ENCODE measurements at places on chromosomes 3 and 15.

DNA sequence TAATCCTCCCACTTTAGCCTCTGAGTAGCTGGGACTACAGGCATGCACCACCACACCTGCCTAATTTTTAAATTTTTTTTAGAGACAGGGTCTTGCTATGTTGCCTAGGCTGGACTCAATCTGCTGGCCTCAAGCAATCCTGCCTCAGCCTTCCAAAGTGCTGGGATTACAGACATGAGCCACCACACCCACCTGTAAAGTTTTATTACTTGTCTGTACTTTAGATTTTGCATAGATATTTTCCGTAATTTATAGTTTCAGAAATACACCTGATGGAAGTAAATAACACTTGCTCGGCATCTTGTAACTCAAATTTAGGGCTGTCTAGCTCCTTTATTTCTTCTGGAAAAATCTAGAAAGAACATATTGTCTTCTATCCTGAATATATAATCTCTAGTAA lies 5.8 kb downstream of the DZIP3 start:
- DNase-seq, result no peak

DNA sequence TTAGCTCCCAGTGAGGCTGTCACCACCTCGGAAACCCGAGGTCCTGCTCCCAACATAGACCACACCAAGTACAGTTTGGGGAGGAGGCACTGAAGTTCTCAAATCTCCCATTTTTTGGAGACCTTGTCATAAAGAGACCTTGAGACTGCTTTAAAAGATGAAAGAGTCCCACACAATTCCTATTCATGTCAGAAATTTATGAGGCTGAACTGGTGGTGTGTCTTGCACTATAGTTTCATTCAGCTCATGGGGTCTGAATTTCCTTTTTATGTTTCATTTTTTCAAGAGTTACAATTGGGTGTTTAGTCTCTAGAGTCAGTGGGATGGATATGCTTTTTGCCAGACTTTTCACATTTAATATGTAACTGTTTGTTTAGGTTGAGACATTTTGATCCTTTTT lies 318.1 kb upstream of the LRRFIP2 start:
- no peak for DNase-seq

DNA sequence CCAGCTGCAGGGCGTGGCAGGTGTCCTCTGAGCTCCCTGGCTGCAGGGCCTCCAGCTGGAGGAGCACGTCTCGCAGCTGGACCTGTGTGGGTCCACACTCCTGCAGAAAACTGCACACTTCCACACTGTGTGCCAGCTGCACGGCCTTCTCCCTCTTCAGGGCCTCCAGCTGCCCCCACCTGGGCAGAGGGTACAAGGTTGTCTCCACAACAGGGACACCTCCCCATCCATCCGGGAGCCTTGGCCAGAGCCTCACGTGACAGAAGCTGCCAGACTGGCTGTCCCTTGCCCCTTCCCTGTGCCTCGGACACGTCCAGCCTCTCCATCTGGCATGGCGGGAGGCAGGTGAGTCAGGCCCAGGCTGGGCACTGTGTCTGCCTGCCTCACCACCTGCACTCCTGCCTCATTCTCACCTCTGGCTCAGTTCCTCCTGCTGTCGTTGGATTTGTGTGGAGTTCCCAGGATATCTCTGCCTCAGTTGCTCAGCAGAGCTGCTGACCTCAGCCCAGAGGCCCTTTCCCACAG lies 14.5 kb downstream of the SPTBN5 start:
- DNase-seq, result no peak

GRCh38 chr3:27721717-27722564 lies at the start of gene EOMES:
Gene EOMES (minus strand): TSS chr3:27722323. CDS start chr3:27722294, 29 bp downstream.
- peak; percentile 24 for DNase-seq

DNA sequence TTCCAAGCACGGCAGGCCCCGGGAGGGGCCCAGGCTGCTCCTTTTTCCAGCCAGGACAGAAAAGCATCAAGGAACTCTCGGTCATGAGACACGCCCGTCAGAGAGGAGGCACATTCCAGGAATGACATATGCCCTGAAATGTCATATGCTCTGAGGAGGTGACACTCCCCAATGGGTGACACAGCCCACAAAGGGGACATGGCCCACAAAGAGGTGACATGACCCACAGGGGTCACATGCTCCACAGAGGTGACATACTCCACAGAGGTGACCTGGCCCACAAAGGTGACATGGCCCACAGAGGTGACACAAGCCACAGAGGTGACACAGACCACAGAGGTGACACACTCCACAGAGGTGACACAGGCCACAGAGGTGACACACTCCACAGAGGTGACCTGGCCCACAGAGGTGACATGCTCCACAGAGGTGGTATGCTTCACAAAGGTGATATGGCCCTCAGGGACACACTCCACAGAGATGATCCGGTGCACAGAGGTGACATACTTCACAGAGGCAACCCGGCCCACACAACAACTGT lies 79.2 kb downstream of the ABHD5 start:
- no peak for DNase-seq

GRCh38 chr3:142022381-142022780 lies 127.0 kb downstream of the TFDP2 start:
- DNase-seq, result no peak

DNA sequence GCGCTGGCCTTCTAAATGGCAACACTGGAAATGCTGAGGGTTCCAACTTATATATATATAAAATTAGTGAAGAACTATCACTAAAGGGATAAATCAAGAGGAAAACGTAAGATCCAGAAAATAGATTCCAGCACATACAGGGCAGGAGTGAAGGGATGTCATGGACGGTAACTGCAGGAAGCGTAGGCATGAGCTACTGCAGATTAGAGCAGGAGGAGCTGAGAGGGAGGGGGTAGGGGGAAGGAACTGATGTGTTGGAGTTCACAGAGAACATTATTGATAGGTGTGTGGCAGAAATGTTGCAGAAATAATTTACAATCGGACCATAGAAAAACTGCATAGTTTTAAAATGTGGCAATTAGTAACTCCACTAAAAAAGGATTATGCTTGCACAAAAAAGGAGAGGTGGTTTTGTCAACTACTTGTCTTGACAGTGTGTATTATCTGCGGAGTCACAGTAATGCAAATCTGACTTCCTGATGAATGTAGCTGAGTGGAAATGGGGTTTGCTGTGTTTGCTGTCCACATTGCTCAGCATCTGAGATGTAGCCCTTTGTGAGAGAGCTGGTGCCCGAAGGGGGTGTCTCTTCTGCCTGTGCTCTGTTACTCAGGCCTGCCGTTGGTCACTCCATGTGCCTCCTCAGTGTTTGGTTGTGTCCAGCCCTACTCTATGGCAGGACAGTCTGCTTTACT lies 61.2 kb downstream of the PAK2 start:
- no peak for DNase-seq

- DNase-seq, result peak; percentile 40
Observed at GRCh38 chr3:188979248-188979647, 192.5 kb upstream of the TPRG1 start.

GRCh38 chr15:88479169-88479568 lies 11.7 kb downstream of the MRPS11 start:
- no peak for DNase-seq

- no peak for DNase-seq
Observed at GRCh38 chr3:141878326-141878725, 1.9 kb downstream of the ATP1B3 start.

DNA sequence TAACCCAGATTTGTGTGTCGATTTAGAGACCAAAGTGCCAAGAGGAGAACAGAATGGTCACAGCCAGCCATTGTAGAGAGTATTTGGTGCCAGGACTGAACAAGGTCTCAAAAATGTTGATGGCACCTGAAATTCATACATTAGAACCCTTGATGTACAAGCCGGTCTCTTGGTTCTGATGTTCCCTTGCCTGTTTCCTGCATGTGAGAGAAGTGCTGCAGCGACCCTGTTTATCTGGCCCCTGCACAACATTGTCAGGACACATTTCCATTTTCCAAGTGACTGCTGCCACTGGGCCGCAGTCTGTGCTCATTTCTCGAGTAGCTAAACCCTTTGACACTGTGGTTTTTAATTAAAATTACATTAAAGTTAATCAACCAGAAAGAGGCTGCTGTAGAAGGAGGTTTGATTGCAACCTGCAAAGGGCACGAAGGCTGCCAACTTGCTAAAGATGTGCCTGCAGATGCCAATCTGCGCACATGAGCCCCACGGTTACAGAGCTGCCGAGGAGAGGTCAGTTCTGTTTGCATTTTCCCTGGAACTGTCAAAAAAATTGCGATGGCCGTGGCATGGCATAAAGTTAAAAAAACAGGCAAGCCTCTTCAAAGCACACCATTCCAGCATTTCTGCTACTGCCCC lies 136.4 kb upstream of the CMC1 start:
- DNase-seq, result no peak

DNA sequence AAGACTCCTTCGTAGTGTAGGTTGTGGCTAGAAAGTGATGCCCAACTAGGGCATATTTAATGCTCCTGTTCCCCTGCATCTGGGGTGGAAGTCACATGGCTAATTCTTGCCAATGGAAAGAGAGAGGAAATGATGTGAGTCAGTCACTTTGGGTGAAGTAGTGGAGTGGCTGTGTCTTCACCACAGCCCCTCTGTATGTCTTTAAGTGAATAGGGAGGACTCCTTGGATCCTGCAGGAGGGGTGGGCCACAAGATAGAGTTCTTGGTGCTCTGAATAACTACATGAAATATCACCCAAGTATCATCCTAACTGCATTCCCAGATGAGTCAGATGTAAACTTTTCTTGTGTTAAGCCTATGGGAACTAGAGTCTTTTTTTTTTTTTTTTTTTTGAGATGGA lies 17.8 kb upstream of the MB21D2 start:
- DNase-seq, result no peak

DNA sequence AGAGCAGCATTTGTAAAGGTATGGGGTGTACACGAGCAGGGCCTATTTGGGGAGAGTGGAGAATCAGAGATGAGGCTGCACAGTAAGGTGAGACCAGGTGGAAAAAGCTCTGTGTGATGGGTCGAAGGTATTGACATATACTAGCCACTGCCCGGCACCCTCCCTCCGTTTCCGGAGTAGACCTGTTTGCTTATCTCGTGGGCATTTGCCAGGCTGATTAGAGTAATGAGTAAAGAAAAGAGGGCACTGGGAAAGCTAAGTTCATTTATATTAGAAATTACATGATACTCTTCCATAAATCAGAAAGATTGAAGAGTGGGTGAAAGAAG lies 46.2 kb upstream of the ATG7 start:
- no peak for DNase-seq

- no peak for DNase-seq
Observed at GRCh38 chr3:42535981-42536784, 33.7 kb downstream of the VIPR1 start.

DNA sequence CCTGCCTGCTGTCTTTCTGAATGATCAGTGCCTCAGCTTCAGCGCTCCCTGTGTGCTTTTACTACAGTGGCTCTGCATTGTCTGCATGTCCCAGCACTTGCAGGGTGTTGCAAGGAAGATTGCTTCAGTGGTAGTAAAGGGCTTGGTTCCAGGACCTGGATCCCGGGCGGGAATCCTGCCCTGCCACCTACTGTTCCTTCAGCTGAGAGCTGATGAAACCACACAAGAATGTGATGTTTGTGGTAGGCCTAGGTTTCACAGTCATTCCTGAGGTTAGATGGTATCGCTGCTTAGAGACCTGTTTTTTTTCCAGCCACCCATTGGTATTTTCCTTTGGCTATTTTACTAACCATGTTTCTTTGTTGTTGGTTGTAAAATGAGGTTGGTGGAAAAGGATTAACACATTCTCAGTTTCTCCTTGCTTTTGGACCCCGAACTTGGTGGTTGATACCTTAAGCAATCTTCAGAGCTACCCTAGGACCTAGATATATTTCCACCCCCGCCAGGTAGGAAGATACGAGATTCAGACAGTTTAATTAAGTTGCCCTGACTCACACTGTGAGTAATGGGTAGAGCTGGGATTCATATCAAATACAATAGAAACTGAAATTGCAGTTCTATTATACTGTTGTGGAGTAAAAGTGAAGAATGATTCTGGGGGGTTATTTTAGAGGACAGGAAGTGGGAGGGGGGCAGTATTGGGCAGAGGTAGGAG lies 11.4 kb downstream of the GPR87 start:
- DNase-seq, result no peak

- DNase-seq, result no peak
Observed at GRCh38 chr15:88949734-88950400, 36.7 kb upstream of the MFGE8 start.

DNA sequence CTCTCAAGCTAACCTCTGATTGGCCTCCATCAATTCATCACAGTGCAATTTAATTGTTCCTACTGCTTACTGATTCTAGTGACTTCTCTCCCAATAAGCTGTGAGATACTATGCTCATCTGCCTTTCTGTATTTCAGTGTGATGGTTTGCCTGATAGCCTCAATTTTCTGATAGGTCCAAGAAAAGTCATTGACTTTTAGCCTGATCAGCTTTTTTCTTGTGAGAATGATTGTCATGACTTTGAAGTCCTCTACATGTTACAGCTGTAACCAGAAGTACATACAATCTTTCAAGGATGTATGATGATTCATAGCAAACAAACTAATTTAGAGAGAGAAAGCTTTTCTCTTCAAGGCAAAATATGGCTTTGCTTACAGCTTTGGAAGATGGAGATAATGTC lies 463.8 kb upstream of the CNTN3 start:
- no peak for DNase-seq

- no peak for DNase-seq
Observed at GRCh38 chr3:31733234-31733667, 200.5 kb downstream of the STT3B start.

DNA sequence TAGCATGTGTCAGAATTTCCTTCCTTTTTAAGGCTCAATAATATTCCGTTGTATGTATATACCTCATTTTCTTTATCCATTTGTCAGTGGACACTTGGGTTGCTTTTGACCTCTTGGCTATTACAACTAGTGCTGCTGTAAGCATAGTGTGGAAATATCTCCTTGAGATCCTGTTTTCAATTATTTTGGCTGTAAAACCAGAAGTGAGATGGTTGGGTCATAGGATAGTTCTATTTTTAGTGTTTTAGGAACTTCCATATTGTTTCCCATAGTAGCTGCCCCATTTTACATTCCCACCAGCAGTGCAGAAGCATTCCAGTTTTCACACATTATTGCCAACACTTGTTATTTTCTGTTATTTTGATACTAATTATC lies 70.4 kb upstream of the C15orf39 start:
- no peak for DNase-seq

DNA sequence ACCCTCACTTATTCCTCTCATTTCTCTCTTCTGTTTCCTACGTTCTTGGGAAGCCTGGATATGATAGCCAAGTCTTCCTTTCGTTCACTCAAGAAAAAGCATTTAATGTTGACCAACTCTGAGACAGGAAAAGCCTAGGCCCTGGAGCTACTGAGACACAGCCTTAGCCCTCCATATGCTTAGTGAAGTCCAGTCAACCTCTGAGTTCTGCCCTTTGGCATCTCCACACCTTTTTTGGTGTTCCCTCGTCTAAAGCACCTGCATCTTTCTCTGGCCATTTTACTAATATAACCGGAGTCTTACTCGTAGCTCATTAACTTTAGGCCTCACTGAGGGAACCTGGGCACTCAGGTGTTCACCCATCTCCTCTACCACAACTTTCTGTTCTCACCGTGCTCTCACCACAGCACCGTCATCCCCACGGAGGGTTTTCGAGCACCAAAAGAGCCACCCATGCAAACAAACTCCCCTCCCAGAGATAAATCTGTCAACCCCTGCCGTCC lies 632 bp downstream of the MTHFS start:
- no peak for DNase-seq

GRCh38 chr3:123449997-123450604 lies 1.2 kb upstream of the ADCY5 start:
- DNase-seq, result no peak

Measured in DMS153 (cell line).